ENCODE measurements at places on chromosomes 1 and 21.

DNA sequence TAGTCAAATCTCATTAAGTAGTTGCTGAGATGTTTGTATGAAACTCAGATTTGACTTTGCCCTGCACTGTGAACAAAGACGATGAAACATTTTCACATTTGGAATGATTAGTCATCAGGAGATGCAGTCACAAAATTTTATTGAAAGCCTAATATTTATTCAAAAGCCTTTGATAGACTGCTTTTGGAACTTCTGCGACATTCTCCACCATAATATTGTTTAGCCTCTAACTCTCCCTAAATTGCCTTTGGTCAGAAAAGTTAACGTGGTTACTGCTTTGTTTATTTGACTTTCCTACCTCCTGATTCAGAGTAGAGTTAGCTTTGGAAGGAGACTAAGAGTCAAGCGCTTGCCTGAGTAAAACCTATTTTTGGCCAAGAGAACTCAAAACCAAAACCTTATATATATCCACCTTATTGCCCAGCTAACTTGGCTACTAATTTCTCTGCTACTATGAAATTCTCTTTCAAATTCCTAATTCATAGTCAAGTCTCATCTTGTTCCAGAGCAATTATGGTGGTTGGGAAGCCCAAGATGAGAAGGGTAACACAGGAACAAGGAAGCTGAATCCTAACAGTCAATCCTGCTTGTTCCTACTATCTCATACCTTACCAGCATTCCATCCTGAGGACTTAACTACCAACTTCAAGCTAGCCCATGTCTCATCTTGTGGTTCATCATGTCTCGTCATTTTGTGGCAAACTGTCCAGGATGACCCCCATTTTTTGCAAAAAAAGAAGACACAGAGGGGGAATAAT, 429.6 kb downstream of the USP25 start:
- DNase-seq, result no peak

DNA sequence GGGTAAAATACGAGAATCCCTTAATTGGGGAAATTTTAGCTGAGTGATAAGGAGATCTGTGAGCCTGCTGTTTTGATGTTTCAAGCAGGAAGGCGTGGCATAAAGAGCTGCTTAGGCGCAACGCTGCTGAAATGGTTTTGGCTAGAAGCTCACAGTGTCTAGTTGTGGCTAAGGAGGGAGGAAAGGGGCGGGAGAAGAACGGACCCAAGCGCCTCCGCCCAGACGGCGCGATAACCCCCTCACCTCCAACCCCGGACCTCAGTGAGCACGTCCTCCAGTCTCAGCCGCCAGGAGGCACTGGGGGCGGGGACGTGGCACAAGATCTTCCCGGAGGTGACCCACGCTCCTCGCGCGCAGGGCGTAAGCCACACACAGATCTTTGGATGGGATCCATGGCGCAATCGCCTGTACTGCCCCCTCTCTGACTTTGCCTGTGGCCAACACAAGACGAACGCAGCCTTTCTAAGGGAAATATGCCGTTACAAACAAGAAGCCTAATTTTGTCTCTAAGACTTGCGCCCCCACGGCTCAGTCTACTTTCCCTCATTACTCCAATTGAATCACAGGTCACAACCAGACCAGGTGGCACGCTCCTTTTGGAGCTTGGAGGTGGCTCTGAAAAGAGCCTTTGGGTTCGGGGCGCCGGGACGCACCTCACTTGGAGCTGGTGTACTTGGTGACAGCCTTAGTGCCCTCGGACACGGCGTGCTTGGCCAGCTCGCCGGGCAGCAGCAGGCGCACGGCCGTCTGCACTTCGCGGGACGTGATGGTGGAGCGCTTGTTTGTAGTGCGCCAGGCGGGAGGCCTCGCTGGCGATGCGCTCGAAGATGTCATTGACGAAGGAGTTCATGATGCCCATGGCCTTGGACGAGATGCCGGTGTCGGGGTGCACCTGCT, 23.4 kb upstream of the RNF187 start:
- DNase-seq, result no peak

- DNase-seq, result no peak
Measured at GRCh38 chr1:161238039-161238473, at the start of gene NR1I3. Gene NR1I3, minus strand, starts transcription at chr1:161238203. Its CDS starts 1,638 bp downstream, at chr1:161236565.

DNA sequence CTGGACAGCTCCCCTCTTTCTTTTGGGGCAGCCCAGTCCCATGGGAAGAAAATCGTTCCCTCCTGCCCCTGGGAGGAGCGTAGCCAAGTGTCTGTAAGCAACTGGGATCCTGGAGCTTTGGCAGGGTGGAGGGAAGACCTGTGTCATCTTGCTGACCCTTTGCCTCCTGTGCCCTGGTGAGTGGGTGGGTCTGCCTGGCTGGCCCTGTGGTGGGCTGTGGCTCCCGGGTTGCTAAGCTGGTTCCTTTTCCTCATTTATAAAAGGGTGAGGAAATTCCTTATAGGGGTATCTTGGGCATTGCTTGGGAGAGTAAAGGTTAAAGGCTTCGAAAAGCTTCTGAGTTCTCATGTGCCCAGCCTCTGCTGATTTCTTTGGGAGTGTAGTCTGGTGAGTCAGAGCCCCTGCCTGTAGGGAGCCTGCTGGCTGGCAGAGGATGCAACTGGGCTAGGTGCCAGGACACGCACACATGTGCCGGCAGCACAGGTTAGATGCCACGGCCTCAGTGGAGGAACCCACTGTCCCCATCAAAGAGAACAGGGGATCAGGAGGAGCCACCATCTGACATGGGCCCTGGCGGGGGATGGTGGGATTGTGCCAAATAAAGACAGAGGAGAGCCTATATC, 85.2 kb downstream of the ARHGEF10L start:
- DNase-seq, result peak; percentile 74
